ENCODE measurements at places on chromosomes 1 and 21. TPM values are rescaled to one million over a fixed set of nuclear protein-coding genes. Genes with fewer than 3 reads are reported as not detected.

The GOLPH3L gene
- 12.7 TPM for total RNA-seq

The SERPINC1 gene
- total RNA-seq: not detected

The HIVEP3 gene
- total RNA-seq: 2.0 TPM

The SPRR2B gene
- not detected for total RNA-seq

The TRIM46 gene
- 1.5 TPM for total RNA-seq

The UBL4B gene
- total RNA-seq: not detected

The PKP1 gene
- total RNA-seq: 0.19 TPM

The SLC30A7 gene
- 34.7 TPM for total RNA-seq

The LCE1B gene
- total RNA-seq: not detected

The POLR3C gene
- total RNA-seq: 30.3 TPM

The ELOVL1 gene
- 69.6 TPM for total RNA-seq

The RIPPLY3 gene
- total RNA-seq: not detected

The KRTAP21-2 gene
- not detected for total RNA-seq

The RAB25 gene
- total RNA-seq: not detected

The LCE6A gene
- not detected for total RNA-seq

The FMO5 gene
- total RNA-seq: 0.19 TPM

The SLFNL1 gene
- 0.28 TPM for total RNA-seq

The SKI gene
- 19.7 TPM for total RNA-seq

The DPYD gene
- 67.1 TPM for total RNA-seq

The OVAAL gene
- total RNA-seq: not detected

The KRTAP11-1 gene
- total RNA-seq: not detected

The SNRPE gene
- 72.7 TPM for total RNA-seq

The HMCN1 gene
- total RNA-seq: 84.0 TPM

The GBP3 gene
- 63.6 TPM for total RNA-seq

The CALML6 gene
- total RNA-seq: 0.19 TPM

The G0S2 gene
- total RNA-seq: 34.1 TPM

The HAPLN2 gene
- total RNA-seq: not detected

The TMEM200B gene
- total RNA-seq: 5.2 TPM

The CCDC27 gene
- total RNA-seq: not detected

The CYB5RL gene
- 3.9 TPM for total RNA-seq

The C4BPA gene
- total RNA-seq: not detected

The AIM2 gene
- total RNA-seq: not detected

The SLC9C2 gene
- total RNA-seq: not detected
